SK-N-SH (cell line): ENCODE measurements at places on chromosomes 16 and 17. TPM values are rescaled to one million over a fixed set of nuclear protein-coding genes. Genes with fewer than 3 reads are reported as not detected.

PTRH2 gene
- 101 and 140 TPM in 2 replicates for polyA plus RNA-seq

MT3 gene
- 0.43 TPM in 1 of 2 replicates, not detected in the other for polyA plus RNA-seq

ABCA9 gene
- polyA plus RNA-seq = 0.07 and 0.15 TPM in 2 replicates

ZPBP2 gene
- not detected in 2 replicates for polyA plus RNA-seq

CHST4 gene
- 0.08 and 0.18 TPM in 2 replicates for polyA plus RNA-seq

ZDHHC1 gene
- polyA plus RNA-seq = 14.2 and 15.8 TPM in 2 replicates

TBC1D28 gene
- polyA plus RNA-seq = not detected in 2 replicates

SLC38A8 gene
- polyA plus RNA-seq = 0.08 TPM in 1 of 2 replicates, not detected in the other

ANKRD40CL gene
- polyA plus RNA-seq = not detected in 2 replicates

APOH gene
- not detected in 2 replicates for polyA plus RNA-seq

SLC5A11 gene
- polyA plus RNA-seq = 0.10 TPM in 1 of 2 replicates, not detected in the other

DNAAF8 gene
- 2.4 and 3.1 TPM in 2 replicates for polyA plus RNA-seq

VMP1 gene
- polyA plus RNA-seq = 169 and 338 TPM in 2 replicates
